Activated T-helper 1 cell treated with anti-CD3 and anti-CD28 coated beads, Interleukin-2, amount 50 U/mL, for 16 hours (primary cell): ENCODE measurements at places on chromosomes 4 and X.

- DNase-seq, result no peak
These were observed 132.8 kb upstream of the FUNDC1 start for GRCh38 chrX:44675362-44676024.

DNA sequence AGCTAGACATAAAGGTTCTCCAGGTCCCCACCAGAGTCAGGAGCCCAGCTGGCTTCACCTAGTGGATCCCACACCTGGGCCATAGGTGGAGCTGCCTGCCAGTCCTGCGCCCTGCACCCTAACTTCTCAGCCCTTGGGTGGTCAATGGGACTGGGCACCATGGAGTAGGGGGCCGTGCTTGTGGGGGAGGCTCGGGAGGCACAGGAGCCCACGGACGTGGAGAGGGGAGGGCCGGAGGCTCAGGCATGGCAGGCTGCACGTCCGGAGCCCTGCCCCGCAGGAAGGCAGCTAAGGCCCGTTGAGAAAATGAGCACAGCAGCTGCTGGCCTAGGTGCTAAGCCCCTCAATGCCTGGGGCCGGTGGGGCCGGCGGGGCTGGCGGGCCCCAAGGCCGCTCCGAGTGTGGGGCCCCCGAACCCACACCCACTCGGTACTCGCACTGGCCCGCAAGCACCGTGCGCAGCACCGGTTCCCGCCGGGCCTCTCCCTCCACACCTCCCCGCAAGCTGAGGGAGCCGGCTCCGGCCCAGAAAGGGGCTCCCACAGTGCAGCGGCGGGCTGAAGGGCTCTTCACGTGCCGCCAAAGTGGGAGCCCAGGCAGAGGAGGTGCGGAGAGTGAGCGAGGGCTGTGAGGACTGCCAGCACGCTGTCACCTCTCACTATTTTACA, 291.1 kb downstream of the KLHL4 start:
- DNase-seq, result no peak

GRCh38 chr4:153825126-153825525, 36.2 kb upstream of the SFRP2 start:
- DNase-seq, result no peak

- no peak for DNase-seq
These were observed 104.5 kb upstream of the GATB start for GRCh38 chr4:151865312-151865711.

DNA sequence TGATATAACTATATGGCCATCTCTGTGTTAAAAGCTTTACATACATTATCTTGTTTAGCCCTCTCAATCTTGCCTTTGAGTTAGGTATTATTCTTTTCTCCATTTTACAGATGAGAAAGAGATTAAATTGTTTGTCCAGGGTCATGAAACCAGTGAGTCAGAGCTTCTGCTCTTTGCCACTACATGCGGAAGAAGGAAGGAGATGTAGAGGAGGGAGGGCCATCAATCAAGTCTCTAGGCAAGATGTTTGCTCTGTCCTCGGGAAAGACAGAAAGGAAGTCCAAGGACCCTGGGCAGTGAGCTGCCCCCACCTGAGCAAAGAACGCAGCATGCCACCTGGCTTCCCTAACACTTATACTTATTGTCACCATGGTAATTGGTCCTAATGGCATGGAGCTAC, 133.7 kb upstream of the IL1RAPL2 start:
- DNase-seq, result no peak

DNA sequence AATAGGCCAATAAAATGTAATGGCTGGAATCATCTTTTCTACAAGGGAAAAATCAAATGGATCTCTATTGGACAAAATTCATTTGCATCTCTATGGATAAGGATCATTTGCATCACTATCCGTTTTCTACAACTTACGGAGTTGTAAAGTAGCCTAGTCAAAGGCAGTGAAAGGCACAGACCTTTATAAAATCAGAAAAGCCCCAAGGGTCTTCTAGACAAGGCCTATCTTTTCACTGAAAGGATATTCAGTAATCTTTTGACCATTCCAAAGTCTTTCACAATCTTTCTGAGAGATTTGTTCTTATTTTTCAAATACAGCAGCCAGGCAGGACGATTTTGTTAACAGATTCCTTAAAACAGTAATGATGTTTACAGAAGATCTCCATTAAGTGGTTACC, 119.5 kb upstream of the JADE1 start:
- DNase-seq, result no peak

GRCh38 chr4:118086344-118086743, 52.1 kb downstream of the NDST3 start:
- no peak for DNase-seq

GRCh38 chr4:14069886-14070285, 442.4 kb upstream of the BOD1L1 start:
- DNase-seq, result no peak

- no peak for DNase-seq
These were observed 44.8 kb downstream of the NPFFR2 start for GRCh38 chr4:72076562-72076961.

DNA sequence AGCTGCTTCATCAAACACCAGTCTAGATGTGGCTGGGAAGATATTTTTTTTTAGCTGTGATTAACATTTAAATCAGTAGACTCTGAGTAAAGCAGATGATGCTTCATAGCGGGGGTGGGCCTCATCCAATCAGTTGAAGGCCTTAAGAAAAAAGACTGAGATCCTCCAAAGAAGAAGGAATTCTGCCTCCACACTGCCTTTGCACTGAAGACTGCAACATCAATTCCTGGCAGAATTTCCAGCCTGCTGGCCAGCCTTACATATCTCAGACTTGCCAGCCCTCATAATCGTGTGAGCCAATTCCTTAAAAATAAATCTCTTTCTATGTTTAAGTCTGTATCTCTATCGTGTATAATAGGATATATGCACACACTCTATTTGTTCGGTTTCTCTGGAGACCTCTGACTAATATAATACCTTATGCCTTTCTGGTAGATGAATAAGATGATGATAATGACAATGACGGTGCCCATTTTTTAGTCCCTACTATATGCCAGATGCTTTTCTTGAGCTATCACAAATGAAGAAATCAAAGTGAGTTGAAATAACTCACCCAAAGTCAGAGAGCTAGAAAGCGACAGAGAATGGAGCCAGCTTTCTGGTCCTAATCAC, 66.1 kb upstream of the SOD3 start:
- DNase-seq, result no peak

DNA sequence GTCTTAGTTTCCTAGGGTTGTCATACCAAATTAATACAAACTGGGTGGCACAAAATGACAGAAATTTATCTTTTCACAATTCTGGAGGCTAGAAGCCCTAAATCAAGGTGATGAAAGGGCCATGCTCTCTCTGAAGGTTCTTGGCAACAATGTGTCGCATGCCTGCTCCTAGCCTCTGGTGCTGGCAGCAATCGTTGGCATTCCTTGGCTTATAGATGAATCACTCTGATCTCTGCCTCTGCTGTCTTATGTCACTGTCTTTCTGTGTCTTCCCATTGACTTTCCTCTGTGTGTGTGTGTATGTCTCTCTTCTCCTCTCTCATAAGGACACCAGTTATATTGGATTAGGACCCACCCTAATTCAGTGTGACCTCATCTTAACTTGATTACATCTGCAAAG, 15.9 kb upstream of the INTU start:
- no peak for DNase-seq

DNA sequence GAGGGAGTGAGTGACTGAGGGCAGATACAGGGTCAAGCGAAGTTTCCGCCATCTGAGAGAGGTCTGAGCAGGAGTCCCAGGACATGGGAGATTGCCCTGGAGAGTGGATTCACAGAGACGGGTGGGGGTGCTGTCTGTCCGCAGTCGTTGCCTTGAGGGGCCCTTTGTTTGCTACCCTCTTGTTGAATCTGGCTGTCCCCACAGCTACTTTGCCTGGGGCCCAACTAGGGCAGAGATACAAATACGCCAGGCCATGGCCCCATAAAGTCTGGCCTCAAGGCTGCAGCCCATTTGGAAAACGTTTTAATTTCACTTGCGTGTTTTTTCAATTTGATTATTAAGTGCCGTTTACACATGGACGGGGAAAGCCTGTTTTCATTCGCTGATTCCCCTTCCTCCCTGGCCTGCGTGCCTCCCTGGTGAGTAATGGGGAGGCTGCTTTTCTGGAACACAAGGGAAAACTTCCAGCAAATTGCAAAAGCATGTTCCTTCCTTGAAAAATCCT, 134.4 kb downstream of the SMIM20 start:
- DNase-seq, result no peak

- no peak for DNase-seq
These were observed 314.0 kb downstream of the GALNTL6 start for GRCh38 chr4:172127168-172127567.

GRCh38 chrX:100479329-100479728, 69.3 kb upstream of the PCDH19 start:
- no peak for DNase-seq

DNA sequence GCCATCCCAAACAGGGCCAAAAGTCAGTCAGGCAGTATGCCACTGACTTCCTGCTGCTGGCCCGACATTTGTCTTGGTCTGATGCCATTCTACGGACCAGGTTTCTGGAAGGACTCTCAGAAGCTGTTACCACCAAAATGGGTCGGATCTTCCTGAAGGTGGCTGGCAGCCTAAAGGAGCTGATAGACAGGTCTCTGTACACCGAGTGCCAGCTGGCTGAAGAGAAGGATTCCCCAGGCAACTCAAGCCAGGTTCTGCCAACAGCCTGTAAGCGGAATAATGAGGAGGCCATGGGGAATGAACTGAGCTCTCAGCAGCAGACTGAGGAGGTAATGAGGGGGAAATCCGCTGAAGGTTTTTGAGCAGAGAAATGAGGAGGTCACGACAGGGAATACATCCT, 95.7 kb downstream of the RTL9 start:
- DNase-seq, result no peak

DNA sequence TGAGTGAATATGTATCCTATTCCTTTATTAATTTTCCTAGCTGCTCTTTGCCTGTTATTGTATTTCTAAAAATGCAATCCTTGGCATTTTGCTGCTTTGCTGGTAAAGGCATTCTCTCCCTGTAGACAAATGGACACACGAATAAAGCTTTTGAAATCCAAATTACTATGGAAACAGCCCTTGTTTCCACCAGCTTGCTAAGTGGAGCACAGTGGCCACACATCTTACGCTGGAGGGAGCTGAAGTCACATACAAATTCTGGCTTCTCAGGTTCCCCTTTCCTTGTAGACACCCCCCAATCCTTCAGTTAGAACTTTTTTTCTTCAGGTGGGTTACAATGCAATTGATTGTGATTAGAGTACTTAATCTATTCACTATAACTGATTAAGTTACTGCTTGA, 66.2 kb downstream of the AGA start:
- no peak for DNase-seq
